ENCODE measurements at places on chromosomes 5 and 9. TPM values are rescaled to one million over a fixed set of nuclear protein-coding genes. Genes with fewer than 3 reads are reported as not detected.

The GPR151 gene
- 5.1 TPM for total RNA-seq

GRCh38 chr5:158769079-158769478, 330.6 kb downstream of the EBF1 start:
- no peak overlapping the region for H3K4me3 ChIP-seq
- no peaks in the 10 kb centered on the region for H3K36me3 ChIP-seq
- no peak for DNase-seq

DNA sequence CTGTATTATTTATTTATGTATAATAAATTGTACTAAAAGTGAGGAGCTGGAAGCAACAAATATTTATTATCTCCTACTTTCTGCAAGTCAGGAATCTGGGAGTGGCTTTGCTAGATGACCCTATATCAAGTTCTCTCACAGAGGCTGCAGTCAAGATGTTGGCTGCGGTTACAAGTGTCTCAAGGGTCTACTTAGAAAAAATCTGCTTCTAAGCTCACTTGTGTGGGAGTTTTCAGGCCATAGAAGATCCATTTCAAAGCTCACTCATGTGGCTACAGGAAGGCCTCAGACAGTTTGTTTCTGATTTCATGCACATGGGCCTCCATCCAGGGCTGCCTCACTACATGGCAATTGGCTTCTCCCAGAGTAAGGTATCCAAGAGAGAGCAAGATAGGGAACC, 551.1 kb downstream of the CAAP1 start:
- DNase-seq = no peak
- no peak overlapping the region for H3K4me3 ChIP-seq
- no peaks in the 10 kb centered on the region for H3K27me3 ChIP-seq
- no peak overlapping the region for H3K27ac ChIP-seq

GRCh38 chr5:175264406-175264805, 179.6 kb downstream of the DRD1 start:
- no peaks in the 10 kb centered on the region for H3K27me3 ChIP-seq
- no peak overlapping the region for H3K27ac ChIP-seq
- H3K36me3 ChIP-seq = no peaks in the 10 kb centered on the region
- no peak overlapping the region for H3K4me3 ChIP-seq
- no peak for DNase-seq

DNA sequence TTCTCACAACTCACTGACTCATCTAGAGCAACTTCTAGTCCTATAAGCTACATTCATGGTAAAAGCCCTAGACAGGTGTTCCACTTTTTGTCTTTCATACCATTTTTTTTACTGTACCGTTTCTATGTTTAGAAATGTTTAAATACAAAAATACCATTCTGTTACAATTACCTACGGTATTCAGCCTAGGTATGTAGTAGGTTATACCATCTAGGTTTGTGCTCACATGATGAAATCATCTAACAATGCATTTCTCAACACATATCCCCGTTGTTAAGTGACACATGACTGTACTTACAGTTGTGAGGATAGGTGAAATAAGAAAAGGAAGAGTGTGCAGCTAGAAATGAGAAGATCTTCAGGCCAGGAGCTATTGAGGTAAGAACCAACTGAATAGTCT, 6.2 kb downstream of the CENPK start:
- H3K36me3 ChIP-seq = peaks cover 38% of the 10 kb centered on the region
- no peaks in the 10 kb centered on the region for H3K4me1 ChIP-seq
- DNase-seq = no peak
- no peak overlapping the region for H3K4me3 ChIP-seq
- H3K27ac ChIP-seq = no peak overlapping the region
- no peaks in the 10 kb centered on the region for H3K27me3 ChIP-seq

All from endodermal cell (in vitro differentiated cells).